ENCODE measurements at places on chromosomes 7 and 10.

- H3K27me3 ChIP-seq: no peaks in the 10 kb centered on the region
- no peaks in the 10 kb centered on the region for H3K4me1 ChIP-seq
- peaks cover 96% of the 10 kb centered on the region for H3K36me3 ChIP-seq
- H3K4me3 ChIP-seq: no peak overlapping the region
- H3K27ac ChIP-seq: peak overlapping the region; percentile 49
- DNase-seq: peak; percentile 84
These were observed 50.8 kb downstream of the ZRANB1 start for GRCh38 chr10:124992462-124993344.

GRCh38 chr7:33961948-33962347, 56.6 kb downstream of the BMPER start:
- no peak for DNase-seq
- H3K27ac ChIP-seq: no peak overlapping the region
- H3K27me3 ChIP-seq: no peaks in the 10 kb centered on the region
- peaks cover 17% of the 10 kb centered on the region for H3K4me1 ChIP-seq

DNA sequence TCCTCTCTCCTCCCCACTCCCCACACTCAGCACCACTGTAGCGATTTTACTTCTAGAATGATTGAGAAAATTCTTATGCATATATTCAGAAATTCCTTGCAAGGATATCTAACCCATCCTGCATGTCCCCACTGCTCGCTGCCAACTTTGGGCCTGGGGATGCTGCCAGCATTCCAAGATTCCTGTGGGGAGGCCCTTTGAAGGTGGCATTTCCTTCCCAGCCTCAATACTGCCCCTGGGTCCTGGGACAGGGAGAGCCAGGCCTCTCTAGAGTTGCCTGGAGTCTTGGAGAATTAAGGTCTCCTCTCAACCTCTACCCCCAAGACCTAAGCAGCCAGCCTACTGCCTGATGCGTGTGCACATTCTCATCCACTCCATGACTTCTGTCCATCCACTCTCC, 303.5 kb downstream of the NEBL start:
- no peak overlapping the region for H3K27ac ChIP-seq
- H3K27me3 ChIP-seq: no peaks in the 10 kb centered on the region
- no peaks in the 10 kb centered on the region for H3K36me3 ChIP-seq
- no peak for DNase-seq
- no peaks in the 10 kb centered on the region for H3K4me1 ChIP-seq
- H3K4me3 ChIP-seq: no peak overlapping the region

GRCh38 chr10:24751716-24752115, 28.0 kb upstream of the ARHGAP21 start:
- H3K4me1 ChIP-seq: no peaks in the 10 kb centered on the region
- no peak overlapping the region for H3K4me3 ChIP-seq
- no peaks in the 10 kb centered on the region for H3K27me3 ChIP-seq
- no peak overlapping the region for H3K27ac ChIP-seq

- H3K27ac ChIP-seq: no peak overlapping the region
- H3K4me3 ChIP-seq: no peak overlapping the region
- peaks cover 5% of the 10 kb centered on the region for H3K4me1 ChIP-seq
- peaks cover 5% of the 10 kb centered on the region for H3K27me3 ChIP-seq
- peak; percentile 30 for DNase-seq
These were observed 54.3 kb downstream of the FAM241B start for GRCh38 chr10:69684020-69684980.

DNA sequence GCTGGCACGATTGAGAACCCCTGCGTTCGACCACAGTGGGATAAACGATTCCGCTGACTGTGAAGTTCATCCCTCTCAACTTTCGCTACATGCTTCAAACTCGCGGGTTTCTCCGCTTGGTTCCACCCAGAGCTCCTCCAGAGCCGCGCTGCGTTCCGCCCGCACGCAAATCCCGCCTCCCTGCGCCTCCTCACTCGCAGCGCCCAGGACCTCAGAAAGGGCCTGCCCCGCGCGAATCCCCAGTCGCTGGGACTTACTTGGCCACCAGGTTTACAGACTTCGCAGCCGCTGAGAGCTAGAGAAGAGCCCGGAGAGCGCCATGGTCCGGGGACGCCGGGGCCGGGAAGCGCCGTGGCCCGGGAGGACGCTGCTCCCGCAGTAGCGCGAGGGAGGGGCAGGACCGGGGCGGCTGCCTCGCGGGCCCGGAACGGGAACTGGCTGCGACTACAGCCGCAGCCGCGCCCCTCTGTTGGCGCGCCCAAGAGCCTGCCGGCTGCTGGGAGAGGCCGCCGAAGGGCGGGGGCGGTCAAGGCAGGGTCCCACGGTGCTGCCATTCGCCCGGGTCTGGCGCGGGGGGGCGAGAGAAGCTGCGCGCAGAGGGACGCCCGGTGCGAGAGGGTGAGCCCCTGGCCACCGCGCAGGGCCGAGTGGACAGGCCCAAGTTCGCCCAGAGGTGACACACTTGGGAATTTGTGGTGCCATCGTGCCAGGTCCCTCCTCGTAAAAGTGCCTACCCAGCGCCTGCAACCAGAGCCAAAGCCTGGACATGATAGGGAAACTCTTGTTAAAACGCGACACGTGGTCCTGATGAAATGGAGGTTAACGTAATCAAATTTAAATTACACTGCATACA, at the start of gene NOD1:
NOD1 (minus strand) TSS at position 436 of the 853 bp plus-strand sequence. CDS start 21,863 bp downstream, outside the sequence.
- peaks cover 57% of the 10 kb centered on the region for H3K4me1 ChIP-seq
- H3K27ac ChIP-seq: peak within 1 kb of the TSS; percentile 81
- no peaks in the 10 kb centered on the region for H3K36me3 ChIP-seq
- H3K27me3 ChIP-seq: no peaks in the 10 kb centered on the region

GRCh38 chr7:33774762-33775523, 130.4 kb upstream of the BMPER start:
- H3K4me1 ChIP-seq: peaks cover 12% of the 10 kb centered on the region
- H3K4me3 ChIP-seq: no peak overlapping the region
- peak; percentile 53 for DNase-seq
- H3K27ac ChIP-seq: peak overlapping the region; percentile 59
- no peaks in the 10 kb centered on the region for H3K27me3 ChIP-seq

DNA sequence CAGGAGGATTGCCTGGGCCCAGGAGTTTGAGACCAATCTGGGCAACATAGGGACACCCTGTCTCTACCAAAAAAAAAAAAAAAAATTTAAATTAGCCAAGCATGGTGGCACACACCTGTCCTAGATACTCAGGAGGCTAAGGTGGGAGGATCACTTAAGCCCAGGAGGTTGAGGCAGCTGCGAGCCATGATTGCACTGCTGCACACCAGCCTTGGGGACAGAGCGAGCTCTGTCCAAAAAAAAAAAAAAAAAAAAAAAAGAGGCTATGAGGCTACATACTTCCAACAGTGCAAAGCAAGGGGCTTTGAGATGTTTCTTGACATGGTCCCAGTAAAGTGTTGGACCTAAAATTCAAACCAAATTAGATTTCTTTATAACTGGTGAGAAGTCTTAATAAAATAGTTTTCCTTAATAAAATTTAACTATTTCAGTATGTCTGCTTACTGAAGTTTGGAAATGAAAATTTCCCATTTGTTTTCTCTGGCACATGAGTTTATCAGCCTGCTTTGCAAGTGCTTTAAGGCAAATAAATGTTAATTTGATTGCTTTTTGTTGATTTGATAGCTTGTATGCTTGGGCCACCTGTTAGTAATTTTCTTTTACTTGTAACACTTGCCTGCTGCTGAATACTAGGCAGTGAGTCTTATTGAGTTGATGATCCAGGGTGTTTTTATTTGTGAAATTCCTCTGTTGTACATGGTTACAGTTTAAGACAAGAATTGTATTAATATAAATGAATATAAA, 16.1 kb downstream of the CALU start:
- H3K4me1 ChIP-seq: peaks cover 11% of the 10 kb centered on the region
- peaks cover 97% of the 10 kb centered on the region for H3K36me3 ChIP-seq
- DNase-seq: no peak
- H3K4me3 ChIP-seq: no peak overlapping the region
- peak overlapping the region; percentile 66 for H3K27ac ChIP-seq
- no peaks in the 10 kb centered on the region for H3K27me3 ChIP-seq

DNA sequence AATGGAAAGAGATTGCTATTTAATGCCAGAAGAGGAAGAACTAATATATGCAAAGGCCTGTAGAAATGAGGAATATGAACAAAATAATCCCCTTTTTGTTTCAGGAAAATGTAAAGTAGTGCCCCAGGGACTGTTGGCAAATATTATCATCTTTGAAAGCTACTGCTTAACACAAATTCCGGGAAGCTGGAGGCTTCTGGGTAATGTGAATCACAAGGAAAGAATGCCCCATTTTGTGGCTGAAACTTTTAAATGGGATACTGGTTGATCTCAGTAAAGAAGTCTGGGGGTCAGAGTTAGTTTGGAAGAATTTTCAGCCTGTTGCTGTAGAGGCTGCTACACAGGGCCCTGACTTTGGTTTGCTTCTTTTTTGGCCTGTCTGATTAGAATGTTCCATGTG, 141.0 kb downstream of the PTEN start:
- no peak overlapping the region for H3K4me3 ChIP-seq
- H3K4me1 ChIP-seq: no peaks in the 10 kb centered on the region
- peak; percentile 14 for DNase-seq
- no peaks in the 10 kb centered on the region for H3K36me3 ChIP-seq

DNA sequence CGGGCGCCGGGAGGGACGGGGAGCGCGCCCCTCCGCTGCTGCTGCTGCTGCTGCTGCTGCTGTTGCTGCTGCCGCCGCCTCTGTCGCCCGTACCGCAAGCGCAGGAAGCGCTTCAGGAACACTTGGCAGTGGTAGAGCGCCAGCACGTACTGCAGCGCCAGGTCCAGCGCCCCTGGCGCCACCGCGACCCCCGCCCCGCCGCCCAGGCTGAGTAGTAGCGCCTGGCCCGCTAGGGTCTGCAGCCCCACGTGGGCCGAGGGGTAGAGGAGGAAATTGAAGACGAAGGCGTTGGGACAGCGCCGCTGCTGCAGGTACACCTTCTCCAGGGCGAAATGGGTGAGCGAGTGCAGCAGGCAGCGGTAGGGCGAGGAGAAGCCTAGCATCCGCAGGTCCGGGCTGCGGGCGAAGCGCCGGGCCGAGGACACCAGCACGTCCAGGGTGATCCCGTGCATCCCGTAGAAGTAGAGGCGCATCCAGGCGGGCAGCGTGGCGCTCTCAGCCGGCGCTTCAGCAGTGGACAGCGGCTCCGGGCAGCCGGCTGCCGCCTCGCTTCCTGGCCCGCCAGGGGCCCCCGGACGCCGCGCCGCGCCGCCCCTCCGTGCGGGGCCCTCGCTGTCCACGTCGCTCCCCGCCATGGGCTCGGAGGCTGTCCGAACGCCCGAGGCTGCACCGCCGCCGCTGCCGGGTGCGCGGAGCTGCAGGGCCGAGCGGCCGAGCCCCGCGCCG, at the start of gene TMEM229A:
TMEM229A (minus strand) TSS at position 699 of the 726 bp plus-strand sequence; CDS start at position 635, 64 bp downstream.
- peak; percentile 83 for DNase-seq
- H3K4me1 ChIP-seq: peaks cover 10% of the 10 kb centered on the region
- H3K27me3 ChIP-seq: no peaks in the 10 kb centered on the region
- H3K27ac ChIP-seq: peak within 1 kb of the TSS; percentile 83
- no peaks in the 10 kb centered on the region for H3K36me3 ChIP-seq

DNA sequence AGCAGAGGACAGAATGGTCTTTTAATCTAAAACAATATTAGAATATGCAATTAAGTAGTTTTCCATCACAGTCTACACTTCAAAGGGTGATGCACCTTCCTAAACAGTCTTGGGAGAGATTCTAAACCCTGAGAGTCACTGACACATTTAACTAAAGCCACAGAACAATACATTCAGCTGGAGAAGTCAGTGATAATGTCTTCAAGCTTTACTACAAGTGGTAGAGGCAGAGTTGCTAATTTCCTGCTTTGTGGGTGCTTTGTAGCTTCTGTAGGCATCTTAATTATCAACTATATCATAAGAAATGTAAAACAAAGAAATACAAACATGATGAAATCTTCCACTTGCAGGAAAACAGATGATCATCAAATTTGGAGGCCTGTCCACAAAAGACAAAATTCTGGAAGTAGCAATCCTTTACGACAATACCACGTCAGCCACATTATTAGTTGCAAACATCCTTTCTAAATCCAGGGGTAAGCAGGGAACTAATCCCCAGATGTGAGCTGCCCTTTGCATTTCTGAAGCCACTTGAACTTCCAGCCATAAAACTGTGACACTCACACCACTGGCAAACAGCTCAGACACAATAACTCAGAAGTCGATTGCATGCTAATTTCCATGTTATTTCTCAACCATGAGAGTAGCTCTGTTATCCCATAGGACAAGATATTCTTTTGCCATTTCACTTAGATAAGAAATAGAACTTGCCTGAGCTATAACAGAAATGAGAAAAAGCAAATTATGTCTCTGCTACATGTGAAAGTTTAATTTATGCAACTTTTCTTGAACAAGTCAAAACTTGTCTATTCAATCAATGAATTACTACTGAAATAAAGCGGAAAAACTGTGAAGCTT, 212.2 kb downstream of the FAM107B start:
- H3K36me3 ChIP-seq: peaks cover 21% of the 10 kb centered on the region
- H3K27ac ChIP-seq: peak overlapping the region; percentile 64
- no peak overlapping the region for H3K4me3 ChIP-seq
- no peaks in the 10 kb centered on the region for H3K27me3 ChIP-seq
- H3K4me1 ChIP-seq: peaks cover 69% of the 10 kb centered on the region

GRCh38 chr10:88385601-88386203, 197.4 kb downstream of the RNLS start:
- H3K36me3 ChIP-seq: no peaks in the 10 kb centered on the region
- peak; percentile 87 for DNase-seq
- peak overlapping the region; percentile 3 for H3K4me3 ChIP-seq
- peaks cover 56% of the 10 kb centered on the region for H3K4me1 ChIP-seq

DNA sequence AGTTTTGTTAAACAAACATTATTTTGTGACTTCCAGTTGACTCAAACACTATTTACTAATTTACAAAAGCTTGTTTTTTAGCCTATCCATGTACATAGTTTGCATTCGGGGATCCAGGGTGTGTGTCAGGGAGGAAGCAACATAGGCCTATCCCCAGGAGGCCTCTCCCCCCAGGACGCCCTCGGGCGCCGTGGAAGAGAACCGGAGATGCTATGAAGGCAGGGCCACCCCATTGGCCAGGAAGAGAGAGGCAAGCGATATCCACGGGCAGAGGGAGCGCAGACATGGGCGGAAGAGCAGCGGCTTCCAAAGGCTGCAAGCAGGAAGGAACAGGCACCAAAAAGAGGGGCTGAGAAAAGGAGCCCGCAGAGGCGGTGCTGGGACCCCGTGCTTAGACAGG, 38.3 kb upstream of the EGFR start:
- no peaks in the 10 kb centered on the region for H3K4me1 ChIP-seq
- H3K27ac ChIP-seq: no peak overlapping the region
- no peaks in the 10 kb centered on the region for H3K27me3 ChIP-seq

DNA sequence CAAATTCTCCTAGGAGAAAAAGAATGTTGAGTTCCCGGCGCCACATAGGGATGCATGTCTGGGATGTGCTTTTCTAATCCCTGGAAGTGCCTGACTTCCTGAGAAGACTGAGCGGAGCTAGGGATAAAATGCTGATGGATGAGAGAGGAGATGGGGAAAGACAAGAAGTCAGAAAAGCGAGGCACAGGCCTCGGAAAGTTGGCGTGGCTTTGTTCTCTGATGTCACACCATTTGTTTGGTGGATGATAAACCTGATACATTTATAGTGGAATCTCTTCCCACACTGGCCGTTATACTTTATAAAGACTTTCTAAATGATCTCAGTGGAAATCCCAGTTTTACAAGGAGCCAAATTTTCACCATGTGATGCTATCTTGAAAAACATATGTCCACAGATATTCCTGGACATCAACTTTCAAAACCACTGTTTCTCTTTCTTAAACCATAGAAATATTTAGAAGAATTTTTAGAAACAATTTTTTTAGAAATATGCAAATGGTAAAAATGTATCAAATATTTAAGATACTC, 188.8 kb upstream of the SVIL start:
- H3K27ac ChIP-seq: no peak overlapping the region
- H3K4me1 ChIP-seq: no peaks in the 10 kb centered on the region
- DNase-seq: peak; percentile 42
- no peaks in the 10 kb centered on the region for H3K27me3 ChIP-seq
- no peak overlapping the region for H3K4me3 ChIP-seq
- no peaks in the 10 kb centered on the region for H3K36me3 ChIP-seq

GRCh38 chr7:126236261-126236660, 1016.5 kb downstream of the GRM8 start:
- no peaks in the 10 kb centered on the region for H3K4me1 ChIP-seq
- no peak overlapping the region for H3K4me3 ChIP-seq
- H3K27me3 ChIP-seq: no peaks in the 10 kb centered on the region
- H3K27ac ChIP-seq: no peak overlapping the region
- DNase-seq: no peak
- H3K36me3 ChIP-seq: no peaks in the 10 kb centered on the region
